ENCODE measurements at places on chromosomes 6 and 20.

- no peak for DNase-seq
Observed at GRCh38 chr20:20206788-20207187, 154.5 kb downstream of the CFAP61 start.

DNA sequence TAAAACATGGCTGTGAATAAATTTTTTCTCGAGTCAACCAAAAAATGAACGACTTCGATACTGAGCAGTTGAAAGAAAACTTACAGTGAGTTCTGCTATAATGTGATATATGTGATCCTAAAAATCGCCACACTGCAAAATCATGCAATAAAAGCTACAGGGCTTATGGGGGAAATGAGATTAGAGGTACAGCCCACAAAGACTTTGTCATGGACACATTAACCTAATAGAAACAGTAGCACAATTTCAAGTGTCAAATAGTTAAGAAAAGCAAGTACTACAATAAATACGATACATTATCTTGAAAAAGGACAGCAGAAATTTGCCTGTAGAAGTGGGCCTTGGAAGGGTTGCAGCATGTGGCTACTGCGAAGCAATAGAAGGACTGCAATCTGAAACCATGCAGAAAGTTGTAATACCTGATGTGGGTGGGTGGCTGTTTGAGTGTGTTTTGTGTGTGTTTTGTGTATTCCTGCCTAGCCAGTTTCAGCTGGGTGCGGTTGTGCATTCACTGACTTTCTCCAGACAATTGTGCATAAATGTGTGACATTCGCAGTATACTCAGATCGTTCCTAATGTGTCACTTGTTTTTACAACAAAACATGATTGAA lies 79.1 kb downstream of the RPP40 start:
- DNase-seq = no peak

GRCh38 chr20:63284544-63284949 lies 8.4 kb upstream of the COL20A1 start:
- DNase-seq = no peak

DNA sequence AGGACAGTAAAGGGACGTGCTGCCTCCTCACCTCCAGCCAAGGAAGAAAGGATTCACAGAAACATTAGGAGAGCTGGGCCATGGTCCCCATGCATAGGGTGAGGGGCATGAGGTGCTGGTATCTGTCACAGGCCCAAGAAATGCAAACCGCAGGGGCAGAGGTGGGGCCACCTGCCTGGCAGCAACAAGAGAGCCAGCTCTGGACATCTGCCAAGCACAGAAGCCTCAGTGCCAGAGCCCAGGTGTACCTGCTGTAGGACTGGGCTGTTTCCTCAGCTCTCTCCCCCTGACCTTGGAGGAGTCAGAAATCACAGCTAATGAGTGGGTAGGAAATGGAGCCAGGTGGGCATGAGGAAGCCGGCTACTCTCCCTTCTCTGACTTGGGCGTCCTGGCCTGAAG lies 45.3 kb downstream of the SLC2A12 start:
- DNase-seq = no peak

GRCh38 chr6:33143113-33143770 lies 49.0 kb downstream of the COL11A2 start:
- DNase-seq = no peak

- DNase-seq = no peak
Observed at GRCh38 chr6:38067263-38067980, 247.9 kb downstream of the ZFAND3 start.

DNA sequence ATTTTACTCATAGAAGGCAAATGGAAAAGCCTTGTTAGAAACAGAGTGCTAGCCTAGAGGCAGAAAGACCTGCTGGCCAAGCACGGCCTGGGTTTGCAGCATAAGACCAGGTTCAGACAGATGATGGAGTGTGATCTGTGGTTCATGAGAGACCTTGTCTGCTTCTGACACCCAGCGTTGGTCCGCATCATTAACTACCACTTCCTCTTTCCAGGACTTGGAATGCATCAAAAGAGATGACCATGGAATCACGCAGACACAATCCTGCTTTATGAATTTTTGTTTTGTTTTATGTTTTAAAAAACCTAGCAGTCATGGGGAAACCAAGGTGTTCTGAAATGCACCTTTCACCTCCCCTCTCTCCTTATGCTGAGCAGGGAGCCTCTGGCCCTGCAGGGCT lies 76.8 kb upstream of the SYNDIG1 start:
- no peak for DNase-seq

DNA sequence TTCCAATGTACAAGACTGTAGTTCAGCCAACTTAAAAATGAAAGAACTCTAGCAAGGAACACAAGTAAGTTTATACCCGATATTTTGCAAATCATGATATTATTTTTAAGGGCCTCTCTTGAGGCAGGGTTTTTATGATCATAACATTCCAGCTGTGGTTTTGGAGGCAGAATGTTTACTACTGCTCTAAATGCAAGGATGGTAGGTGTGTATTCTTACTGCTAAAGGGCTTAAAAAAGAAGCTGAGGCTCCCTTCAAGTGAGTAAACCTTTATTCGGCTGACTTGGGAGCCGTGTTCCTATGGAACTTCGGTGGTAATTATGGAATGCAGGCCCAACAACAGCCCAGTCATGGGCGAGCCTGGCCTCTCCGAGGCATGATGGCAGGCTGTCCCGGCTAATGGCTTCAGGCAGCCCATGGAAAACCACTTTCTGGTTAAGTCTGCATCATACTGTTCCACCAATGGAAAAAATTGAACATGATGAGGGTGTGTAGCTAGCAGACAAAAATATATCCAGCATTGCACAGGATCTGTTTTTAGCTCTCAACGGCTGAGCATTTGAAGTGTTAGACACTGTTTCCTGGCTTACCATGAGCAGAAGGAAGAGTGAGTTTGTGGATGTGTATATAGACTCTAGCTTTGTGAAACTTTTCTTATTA lies 111.5 kb downstream of the TIAM2 start:
- no peak for DNase-seq

DNA sequence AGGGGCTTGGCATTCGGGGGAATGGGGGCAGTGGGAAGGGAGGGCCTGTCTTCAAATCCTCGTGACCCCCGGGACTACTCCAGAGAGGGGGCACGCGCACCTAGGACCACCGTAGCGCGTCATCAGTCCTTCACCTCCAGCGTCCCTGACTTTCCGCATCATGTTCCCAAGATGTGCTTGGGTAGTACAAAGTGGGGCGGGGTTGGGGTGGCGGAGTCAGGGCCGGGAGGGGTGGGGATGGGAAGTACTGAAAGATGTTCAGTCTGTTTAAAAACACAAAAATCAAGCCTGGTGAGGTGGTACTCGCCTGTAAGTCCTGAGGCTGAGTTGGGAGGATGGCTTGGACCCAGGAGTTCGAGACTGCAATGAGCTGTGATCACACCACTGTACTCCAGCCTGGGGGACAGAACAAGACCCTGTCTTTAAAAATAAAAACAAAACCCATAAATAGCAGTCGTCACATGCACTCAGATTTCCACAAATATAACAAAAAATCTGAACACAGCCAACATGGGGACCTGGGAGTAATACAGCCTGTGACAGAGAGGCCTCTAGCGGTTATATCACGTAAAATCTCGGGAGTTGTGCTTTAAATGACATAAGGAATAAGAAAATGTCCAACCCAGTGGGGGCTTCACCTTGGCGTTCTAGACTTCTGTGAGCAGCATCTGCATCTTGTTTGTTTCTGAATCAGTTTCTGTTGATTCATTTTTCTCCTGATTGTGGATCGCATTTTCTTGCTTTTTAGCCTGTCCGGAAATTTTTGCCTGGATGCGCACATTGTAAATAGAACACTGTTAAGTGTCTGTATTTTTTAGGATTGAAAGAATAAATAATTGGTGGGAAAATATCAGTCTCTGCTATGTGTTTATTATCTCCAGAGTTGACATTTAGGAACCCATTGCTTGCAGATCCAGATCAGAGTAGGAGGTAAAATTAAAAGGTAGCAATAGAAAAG lies 698 bp upstream of the LRP11 start:
- peak; percentile 81 for DNase-seq

DNA sequence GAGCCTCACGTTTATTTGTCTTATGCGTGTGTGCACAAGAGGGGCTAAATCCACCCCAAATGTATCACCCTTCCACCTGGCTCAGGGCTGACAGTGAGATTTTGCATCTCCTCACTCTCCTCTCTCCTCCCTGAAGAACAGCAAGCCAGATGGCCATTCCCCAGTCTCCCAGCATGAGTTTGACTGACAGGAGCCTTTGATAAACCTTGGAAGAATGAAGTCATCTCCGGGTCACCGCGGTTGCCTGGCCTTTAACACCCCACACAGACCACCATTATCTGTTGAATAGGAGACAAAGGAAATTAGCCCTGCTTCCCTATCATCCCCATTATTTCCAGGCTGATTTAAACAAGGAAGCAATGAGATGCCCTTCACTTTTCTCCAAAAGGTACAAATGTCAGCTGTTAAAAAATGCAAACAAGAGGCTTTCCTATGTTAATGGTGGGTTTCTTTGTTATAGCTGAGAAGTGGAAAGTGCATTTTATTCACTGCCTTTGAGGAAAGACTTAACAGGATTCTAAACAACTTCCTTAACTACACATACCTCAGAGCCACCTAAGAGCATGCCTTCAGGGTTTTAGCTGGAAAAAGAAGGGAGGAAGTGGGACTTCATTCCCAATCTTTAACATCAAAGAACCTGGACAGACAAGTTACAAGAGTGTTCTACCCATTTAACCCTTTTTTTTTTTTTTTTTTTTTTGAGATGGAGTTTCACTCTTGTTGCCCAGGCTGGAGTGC lies 524.8 kb upstream of the ID4 start:
- no peak for DNase-seq

DNA sequence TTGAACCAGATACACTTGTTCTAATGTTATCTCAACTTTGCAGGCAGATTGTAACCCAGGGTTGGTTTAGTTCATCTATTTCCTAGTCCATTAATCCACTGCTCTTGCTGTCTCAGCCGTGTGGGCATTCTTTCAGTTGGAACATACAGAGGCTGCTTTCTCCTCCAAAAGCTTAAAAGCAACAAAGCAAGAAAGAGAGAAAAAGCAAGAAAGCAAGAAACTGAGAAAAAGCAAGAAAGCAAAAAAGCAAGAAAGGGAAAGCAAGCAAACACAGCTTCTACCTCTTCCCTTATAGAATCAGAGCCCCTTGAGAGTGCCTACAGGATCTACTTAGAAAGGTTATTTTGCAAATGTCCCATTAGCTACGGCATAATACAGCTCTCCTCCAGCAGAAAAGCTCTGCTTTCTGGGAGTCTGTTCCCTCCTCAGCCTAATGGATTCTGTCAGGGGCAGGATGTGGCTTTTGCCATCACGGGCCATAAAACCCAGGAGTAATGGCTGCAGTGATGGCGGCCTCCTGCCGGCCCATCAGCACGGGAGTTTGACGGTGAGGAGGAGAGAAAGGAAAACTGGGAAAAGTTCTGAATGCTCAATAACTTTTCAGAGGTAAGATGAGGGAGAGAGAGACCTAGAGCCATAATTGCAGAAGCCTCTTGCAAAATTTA lies 156.8 kb upstream of the JARID2 start:
- no peak for DNase-seq

GRCh38 chr20:17343656-17344452 lies 117.0 kb downstream of the PCSK2 start:
- DNase-seq = no peak

DNA sequence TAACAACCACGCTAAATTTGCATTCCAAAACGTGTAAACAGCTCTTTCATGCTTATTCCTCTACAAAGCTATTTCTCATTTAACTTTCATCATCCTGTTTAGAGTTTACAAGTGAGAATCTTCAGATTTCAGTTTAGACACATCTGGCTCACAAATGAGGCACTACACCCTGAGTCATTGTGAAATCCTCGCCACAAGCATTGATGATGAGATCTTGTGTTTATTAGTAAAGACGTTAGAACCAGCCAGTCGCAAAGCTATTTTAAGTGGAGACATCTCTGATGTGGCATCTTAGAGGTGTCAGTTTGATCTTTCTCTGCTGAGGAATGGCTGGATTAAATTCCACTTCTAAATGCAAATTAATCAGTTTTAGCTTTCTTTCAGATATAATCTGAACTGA lies 8.3 kb upstream of the ISM1 start:
- no peak for DNase-seq

GRCh38 chr6:43969158-43969981 lies 157.9 kb downstream of the MRPL14 start:
- DNase-seq = no peak

DNA sequence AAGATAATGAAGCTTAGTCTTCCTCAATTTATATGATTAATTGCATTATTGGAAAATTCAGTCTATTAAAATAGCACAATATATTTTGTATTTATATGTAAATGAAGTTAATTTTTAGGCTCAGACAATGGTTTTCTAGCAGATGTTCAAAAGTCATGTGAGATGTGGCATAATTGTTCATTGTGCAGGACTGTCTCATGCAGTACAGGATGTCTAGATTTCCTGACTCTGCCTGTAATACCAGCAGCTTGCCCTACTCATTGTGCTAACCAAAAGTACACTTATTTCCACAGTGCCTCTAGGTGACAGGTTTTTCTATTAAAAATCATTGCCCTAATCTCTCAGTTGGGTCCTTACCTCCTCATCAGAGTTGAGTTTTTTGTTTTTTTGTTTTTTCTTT lies 12.4 kb downstream of the RALGAPB start:
- peak; percentile 26 for DNase-seq

GRCh38 chr6:47780510-47781356 lies 1.1 kb upstream of the OPN5 start:
- DNase-seq = peak; percentile 79
